Spleen (tissue), 13 donors: ENCODE measurements at places on chromosomes 13 and 19. TPM values are rescaled to one million over a fixed set of nuclear protein-coding genes. Genes with fewer than 3 reads are reported as not detected.

GRCh38 chr19:46824890-46825730, 25.5 kb downstream of the AP2S1 start:
- peak; percentile 75 for DNase-seq

The TLE6 gene
- 2.7 TPM for polyA plus RNA-seq

The KLK14 gene
- 0.33 TPM for polyA plus RNA-seq

GRCh38 chr19:52010674-52011073, 2.7 kb upstream of the ZNF615 start:
- no peak for DNase-seq

GRCh38 chr13:108214441-108215271, 680 bp downstream of the LIG4 start:
- peak; percentile 82 for DNase-seq

DNA sequence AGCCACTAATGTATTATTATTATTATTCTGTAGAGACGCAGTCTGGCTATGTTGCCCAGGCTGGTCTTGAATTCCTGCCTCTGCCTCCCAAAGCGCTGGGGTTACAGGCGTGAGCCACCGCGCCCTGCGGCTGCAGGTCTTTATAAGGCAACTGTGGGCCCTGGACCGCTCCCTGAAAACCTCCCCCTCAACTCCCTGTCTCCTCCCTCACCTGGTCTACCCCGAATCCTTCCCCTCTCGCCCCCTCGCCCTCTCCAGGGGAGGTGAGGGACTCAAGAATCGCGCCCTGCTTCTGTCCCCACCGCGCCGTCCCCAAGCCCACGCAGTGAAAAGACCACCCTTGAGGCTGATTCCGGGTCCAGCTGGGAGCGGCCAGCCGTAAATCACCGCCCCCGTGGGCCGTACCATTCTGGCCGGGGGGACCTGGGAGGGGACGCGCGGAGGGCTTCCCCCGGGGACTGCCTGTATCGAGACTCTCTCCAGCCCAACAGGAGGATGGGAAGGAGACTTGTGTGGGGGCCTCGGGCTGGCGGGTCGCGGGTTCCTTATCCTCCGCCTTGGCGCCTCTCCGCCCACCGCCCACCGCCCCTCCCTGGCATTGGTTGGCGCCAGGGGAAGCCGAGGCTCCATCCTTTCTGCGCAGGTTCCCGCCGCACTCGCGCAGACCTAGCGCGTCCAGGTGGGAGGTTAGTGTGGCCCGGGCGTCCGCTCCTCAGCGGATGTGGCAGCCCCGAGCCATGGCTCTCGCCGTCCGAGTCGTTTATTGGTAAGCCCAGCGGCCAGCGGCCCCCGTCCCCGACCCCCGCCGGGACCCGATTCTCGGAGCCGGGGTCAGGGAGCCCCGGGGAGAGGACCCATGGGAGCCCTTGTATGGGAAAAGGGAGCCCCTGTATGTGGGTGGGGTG, at the start of gene SELENOW:
Gene SELENOW (plus strand): TSS at position 655 of the 905 bp plus-strand sequence. CDS start 83 bp downstream, at position 738.
- peak; percentile 93 for DNase-seq

GRCh38 chr13:80605716-80606115, 264.8 kb upstream of the SPRY2 start:
- no peak for DNase-seq

The PTGER1 gene
- 1.8 TPM for polyA plus RNA-seq

- no peak for DNase-seq
Observed at GRCh38 chr13:37595162-37595561, 3.4 kb downstream of the POSTN start.

- no peak for DNase-seq
Observed at GRCh38 chr13:111879719-111880118, 187.2 kb upstream of the SOX1 start.

DNA sequence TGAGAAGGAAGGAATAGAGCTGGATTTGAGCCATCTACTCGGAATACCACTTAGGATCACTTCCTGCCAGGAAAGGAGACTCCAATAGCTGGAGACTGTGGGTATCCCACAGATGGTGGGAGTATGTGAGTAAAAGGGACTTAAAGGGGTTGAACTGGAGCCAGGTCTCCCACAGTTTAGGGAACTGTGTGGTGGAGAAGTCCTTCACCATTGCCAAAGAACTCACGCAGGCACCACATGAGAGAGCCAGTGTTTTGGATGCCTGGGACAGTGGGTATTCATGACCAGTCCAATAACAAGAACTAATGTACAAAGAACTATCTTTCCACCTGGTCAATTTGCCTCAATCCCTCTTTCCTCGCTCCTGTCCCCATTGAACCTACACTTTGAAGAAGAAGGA, 24.4 kb upstream of the MYCBP2 start:
- DNase-seq, result no peak

- no peak for DNase-seq
Observed at GRCh38 chr19:791007-791566, 6.2 kb upstream of the PTBP1 start.

GRCh38 chr13:76538004-76538403, 348.2 kb downstream of the KCTD12 start:
- no peak for DNase-seq

- no peak for DNase-seq
Observed at GRCh38 chr13:45850027-45850613, 1.4 kb downstream of the SIAH3 start.

- DNase-seq, result no peak
Observed at GRCh38 chr13:40329781-40330485, 336.5 kb downstream of the FOXO1 start.

DNA sequence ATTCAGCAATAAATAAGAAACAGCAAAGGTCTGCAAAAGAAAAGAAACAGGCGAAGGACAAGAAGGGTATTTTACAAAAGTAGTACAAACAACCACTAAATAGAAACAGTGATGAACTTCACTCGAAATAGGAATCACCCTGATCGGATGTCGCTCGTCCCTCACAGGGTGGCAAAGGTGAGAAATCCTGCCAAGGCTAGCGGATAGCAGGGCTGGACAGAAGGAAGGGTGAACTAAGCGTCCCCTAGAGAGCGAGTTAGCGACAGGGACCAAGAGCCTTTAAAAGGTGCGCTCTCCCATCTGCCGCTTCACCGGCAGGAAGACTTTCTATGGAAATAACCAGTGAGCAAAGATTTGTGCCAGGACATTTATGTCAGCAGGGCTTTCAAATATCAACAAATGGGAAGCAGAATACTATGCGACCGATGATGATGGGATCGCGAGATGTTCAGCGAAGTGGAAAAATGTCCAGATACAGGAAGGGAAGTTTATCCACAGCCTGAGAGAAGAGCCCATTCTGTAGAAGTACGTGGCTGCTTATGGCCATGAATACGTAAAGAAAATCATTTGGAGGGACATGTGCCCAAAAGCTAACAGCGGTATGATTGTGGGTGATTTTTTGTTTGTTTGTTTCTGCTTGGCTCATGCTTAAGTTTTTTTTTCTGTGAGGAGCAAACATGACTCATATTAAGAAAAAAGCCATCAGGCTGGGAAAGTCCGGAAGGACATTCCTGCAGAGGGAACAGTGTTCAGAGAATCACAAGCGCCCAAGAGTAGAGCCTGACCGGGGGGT, 18.9 kb downstream of the ELAVL1 start:
- DNase-seq, result no peak

DNA sequence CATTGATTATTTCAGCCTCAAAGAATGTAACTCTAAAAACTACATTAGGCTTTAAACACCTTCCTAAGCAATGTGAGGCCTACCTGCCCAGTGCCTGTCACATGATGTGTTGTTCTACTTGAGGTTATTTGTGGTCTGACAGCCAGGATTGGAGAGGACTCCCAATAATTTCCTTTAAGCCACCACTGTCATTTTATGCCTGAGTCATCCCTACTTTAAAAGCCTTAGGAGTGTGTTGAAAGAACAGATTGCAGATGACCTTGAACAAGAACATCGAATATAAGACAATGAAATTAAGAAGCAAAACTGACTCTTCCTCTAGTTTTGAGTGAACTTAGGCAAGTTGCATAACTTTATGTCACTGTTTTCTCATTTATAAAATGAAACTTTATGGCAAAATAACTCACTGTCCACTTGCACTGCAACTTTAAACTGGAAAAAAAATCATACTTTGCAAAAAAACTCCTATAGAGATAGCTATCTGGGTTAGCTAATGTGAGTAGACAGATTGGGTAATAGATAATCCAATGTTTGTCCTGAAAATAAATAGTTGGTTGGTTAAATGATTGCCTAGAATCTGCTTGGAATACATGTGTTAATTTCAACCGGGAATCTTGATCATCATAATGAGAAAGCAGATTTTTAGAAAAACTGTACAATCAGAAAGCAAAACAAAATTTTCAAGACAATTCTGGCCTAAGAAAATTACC, 361.2 kb downstream of the SUCLA2 start:
- no peak for DNase-seq

DNA sequence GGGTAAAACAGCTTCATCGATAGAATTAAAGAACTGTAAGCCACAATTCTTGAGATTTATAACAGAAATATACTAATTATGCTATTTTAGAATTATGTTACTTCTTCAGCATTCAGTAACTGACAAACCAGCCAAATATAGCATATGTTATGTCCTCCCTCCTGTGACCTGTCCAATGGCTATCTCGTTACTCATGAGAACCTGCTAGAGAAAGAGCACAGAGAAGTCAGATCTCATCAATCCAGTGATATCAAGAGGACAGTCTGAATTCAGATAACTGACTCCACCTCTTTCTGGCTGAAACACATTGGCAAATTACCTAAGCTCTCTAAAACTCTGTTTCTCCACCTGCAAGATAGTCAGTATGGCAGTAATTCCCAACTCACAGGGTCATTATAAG, 170.4 kb downstream of the FGF14 start:
- DNase-seq, result no peak

- DNase-seq, result peak; percentile 84
Observed at GRCh38 chr13:40668335-40668734, 1.9 kb upstream of the FOXO1 start.

- no peak for DNase-seq
Observed at GRCh38 chr19:14165990-14166830, 29.8 kb upstream of the ASF1B start.

GRCh38 chr19:9909251-9909650, 27.1 kb downstream of the OLFM2 start:
- DNase-seq, result no peak

- DNase-seq, result no peak
Observed at GRCh38 chr13:78712831-78713230, 53.9 kb upstream of the OBI1 start.

- no peak for DNase-seq
Observed at GRCh38 chr13:76846363-76846762, 39.8 kb downstream of the KCTD12 start.

The FGF21 gene
- polyA plus RNA-seq, result not detected

GRCh38 chr19:31817971-31818797, 468.9 kb upstream of the TSHZ3 start:
- no peak for DNase-seq

The ATP8B3 gene
- polyA plus RNA-seq, result 1.9 TPM

The SELENOV gene
- not detected for polyA plus RNA-seq

DNA sequence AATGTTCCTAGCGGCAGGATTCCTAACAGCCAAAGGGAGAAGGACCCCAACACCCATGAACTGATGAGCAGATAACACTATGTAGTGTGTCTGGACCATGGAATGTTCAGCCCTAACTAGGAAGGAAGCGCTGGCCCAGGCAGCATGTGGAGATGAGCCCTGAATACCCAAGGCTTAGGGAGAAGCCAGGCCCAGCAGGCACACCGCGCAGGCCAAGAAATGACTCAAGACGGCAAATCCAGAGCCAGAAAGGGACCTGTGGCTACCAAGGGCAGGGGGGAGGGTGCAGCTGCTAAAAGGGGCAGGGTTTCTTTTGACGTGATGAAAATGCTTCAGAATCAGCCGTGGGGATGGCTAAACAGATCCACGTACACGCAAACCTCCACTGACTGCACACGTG, 20.7 kb upstream of the TINCR start:
- peak; percentile 15 for DNase-seq

GRCh38 chr19:48872884-48873475, 759 bp downstream of the PPP1R15A start:
- peak; percentile 89 for DNase-seq

The GDF15 gene
- polyA plus RNA-seq, result 0.96 TPM

DNA sequence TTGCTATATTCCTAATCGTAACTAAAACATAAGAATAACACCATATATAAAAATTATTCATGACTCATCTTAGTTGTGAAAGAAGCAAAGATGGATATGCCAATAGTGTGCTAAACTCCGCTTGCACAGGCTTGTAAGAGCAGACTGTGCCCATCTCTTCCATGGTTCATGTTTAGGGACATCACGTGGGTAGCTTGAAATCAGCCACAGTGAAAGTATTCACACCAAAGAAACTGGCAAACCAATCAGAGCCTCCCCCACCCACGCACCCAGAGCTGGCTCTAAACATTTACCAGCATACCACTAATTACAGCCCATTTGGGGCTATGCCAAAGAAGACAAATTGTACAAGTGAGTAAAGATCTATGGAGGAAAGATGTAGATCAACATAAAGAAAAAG, 147.5 kb downstream of the DIAPH3 start:
- no peak for DNase-seq

DNA sequence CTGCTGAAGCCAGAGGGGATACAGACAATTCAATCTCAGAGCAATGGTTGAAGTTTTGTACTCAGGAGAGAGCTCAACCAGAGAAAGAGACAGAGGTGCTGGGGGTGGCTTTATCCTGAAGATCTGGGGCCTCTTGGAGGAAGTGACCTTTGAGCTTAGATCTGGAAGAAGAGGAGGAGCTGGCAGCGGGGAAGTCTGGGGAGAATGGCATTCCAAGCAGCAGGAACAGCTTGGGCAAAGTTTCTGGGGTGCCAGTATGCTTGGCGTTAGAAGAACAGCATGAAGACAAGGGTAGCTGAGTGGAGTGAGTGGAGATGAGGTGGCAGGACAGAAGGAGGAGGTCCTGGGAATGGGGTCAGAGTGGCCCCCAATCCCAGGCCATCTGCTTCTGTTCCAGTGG, 11.3 kb downstream of the MAST3 start:
- no peak for DNase-seq

DNA sequence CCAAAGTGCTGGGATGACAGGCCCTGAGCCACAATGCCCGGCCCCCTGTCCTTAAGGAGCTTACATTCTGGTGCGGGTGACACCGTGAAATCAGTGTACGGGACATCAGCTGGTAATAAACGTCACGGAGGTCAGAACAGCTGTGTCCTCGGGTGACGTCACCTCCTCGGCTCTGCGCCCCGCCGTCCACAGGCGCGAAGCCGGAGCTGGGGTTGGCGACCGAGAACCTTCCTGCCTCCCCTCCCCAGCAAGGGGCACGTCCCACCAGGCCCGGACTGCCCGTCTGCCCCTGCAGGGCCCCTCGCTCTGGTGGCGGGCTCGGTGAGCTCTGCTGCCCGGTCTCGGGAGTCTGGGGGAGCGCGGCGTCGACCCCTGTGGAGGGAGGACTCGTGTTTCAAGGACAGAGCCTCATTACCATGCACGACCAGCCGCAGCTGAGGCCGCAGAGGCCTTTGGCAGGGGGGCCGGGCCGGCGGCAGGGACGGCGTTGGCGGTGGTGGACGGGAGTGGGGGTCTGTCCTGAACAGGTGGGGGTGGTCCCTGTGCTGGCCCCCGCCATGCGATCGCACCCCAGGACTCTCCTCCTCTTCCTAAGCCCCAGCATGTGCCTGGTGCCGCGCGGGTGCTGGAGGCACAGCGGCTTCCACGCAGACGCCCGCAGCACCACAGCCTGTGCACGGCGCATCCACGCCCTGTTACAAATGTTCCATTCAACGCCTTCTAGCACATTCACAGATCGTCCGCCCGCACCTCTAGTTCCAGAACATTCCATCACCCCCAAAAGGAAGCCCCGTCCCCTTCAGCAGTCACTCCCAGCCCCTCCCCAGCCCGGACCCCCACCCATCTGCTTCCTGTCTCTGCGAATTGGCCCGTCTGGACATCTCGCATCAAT, 5.4 kb downstream of the LINGO3 start:
- DNase-seq, result peak; percentile 87
